Tibial artery (tissue), 4 donors: ENCODE measurements at places on chromosomes 3 and 15.

- no peak for DNase-seq
These were observed 1.3 kb downstream of the B3GALNT1 start for GRCh38 chr3:161103776-161104385.

GRCh38 chr3:151265866-151266265, 12.5 kb downstream of the P2RY14 start:
- DNase-seq, result no peak

DNA sequence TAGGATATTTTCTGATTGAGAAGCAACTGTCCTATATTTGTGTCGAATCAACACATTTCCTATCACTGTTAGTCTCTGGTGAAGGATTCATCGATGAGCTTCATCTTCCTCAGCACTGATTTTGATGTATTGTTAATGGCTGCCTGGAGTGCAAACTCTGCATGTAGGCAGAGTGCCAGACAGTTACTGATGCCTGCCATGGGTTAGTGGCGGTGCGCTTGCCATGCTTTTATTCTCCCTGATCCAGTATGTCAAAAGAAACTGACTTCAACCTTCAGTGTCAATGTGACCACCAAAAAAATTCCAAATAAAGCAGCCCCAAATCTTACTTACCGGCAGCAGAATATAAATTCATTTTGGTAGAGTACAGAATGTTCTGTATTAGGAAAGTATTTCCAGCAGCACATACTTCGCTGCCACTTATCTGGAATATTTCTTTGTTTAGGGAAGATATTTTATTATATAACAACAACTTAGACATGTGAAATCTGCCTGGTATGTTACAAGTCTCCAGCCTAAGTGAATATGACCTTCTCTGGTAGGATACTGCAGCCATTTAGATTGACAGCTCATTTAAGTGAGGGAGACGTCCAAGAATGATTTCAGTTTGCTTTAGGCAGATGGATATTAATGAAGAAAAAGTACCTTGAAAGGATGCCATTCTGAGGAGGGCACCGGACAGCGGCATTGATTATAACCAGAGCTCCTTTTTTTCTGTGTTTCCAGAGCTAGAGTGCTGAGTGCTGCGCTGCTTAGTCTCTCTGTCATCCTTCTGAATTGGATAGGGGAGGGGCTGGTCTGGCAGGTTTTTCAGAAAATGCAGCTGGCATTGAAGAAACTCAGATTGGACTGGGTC, 59.9 kb downstream of the ARHGEF26 start:
- no peak for DNase-seq

- DNase-seq, result peak; percentile 45
These were observed 92.3 kb downstream of the MAGI1 start for GRCh38 chr3:65946438-65946837.

DNA sequence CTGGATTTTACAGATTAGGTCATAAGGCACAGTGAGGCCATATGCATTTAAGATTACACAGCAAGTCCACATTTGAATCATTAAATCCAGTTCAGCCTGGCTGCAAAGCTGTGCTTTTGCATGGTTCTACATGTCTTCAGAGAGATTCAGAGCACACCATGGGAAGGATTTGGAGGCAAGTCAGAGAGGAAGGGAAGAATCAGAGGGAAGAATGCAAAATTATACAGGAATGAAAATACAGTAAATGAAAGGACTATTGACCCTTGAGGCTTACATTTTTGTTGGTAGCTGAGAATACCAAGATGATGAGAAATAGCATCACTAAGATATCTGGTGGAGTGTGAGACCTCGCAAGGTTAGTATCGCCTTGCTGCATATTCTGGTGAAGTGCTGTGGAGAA, 13.9 kb downstream of the FILIP1L start:
- no peak for DNase-seq

- no peak for DNase-seq
These were observed 20.0 kb upstream of the CMTM7 start for GRCh38 chr3:32371461-32372212.

DNA sequence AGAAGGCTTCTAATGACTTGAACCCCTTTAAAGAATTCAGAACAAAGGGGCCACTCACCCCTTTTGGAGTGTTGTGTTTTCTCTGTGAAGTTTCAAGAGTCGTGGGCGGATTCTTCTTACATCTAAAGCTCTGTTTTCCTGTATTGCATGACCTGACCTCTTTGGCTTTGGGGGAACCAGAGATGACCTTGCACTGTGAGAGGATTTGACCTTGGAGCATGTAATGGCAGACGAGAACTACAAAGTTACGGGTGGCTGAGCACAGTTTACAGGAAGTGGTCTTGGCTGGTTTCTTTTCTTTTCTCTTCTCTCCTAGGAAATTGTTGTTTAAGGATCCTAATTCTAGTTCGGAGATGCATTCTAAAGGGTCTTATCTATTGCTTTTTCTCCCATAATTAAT, 6.2 kb upstream of the BDH1 start:
- no peak for DNase-seq

DNA sequence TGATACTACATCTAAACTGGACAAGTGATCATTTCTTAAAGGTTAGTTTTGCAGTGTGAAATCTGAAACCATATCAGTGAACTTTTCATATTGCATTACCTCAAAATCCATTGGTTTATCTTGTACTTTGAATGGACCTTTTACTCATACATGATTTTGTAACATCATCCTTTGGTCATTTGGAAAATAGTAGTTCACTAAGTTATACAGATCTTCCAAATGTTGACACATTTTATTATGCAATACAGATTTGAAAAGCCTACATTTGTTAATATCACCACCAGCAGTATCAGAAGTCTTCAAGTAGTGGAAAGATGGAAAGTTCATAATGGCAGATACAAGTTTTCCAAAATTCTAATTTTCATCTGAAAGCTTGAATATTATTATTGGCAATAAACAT, 64.0 kb upstream of the CDV3 start:
- DNase-seq, result no peak

GRCh38 chr3:126083511-126083912, 412 bp downstream of the SLC41A3 start:
- no peak for DNase-seq

DNA sequence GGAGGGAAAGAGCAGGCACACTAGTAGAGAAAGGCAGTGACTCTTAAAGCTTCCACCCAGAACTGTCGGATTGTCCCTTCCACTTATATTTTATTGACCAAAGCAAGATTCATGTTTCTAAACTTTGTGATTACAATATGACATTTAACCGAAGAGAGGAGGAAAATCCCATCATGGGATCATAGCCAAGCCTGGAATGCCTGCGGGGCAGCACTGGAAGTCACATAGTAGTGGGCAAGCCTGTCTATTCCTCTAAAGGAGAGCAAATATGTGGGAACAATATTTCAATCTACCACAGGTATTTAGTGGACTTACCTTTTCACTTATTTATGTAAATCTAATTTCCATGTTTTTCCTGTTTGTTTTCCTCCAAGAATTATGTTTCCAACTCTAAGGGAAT, 3.8 kb upstream of the TMOD3 start:
- no peak for DNase-seq

GRCh38 chr3:56792193-56792592, 9.6 kb downstream of the ARHGEF3 start:
- DNase-seq, result no peak

GRCh38 chr3:182105875-182106274, 394.1 kb downstream of the SOX2 start:
- DNase-seq, result no peak

DNA sequence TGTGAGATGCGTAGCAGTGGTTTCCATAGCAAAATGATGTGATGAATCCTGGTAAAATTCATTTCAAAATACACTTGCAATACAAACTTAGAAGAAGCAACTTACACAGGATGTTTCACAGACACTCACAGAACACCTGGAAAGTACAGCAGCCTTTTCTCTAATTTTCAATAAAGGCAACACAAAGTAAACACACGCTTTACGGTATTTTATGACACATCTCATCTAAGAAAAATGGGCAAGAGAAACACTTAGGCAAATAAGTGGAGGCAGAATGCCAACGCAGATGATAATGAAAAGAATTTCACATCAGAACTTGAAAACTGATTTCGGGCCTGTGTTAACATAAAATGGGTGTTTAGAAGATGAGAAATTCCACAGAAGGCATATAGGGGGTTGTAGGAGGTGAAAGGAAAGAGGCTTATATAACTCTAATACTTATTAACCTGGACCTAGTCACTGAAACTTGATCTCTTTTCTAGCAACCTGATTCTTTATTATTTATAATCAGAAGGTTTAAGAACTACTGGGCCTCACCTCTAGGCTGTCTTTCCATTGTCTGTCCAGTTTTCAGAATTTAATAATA, 25.6 kb upstream of the MAP3K13 start:
- DNase-seq, result no peak
